Right lung (tissue), 10 donors: ENCODE measurements at places on chromosomes 4 and X. TPM values are rescaled to one million over a fixed set of nuclear protein-coding genes. Genes with fewer than 3 reads are reported as not detected.
A peak's percentile ranks its signal among the peaks of the same experiment; 100 is the strongest.

DNA sequence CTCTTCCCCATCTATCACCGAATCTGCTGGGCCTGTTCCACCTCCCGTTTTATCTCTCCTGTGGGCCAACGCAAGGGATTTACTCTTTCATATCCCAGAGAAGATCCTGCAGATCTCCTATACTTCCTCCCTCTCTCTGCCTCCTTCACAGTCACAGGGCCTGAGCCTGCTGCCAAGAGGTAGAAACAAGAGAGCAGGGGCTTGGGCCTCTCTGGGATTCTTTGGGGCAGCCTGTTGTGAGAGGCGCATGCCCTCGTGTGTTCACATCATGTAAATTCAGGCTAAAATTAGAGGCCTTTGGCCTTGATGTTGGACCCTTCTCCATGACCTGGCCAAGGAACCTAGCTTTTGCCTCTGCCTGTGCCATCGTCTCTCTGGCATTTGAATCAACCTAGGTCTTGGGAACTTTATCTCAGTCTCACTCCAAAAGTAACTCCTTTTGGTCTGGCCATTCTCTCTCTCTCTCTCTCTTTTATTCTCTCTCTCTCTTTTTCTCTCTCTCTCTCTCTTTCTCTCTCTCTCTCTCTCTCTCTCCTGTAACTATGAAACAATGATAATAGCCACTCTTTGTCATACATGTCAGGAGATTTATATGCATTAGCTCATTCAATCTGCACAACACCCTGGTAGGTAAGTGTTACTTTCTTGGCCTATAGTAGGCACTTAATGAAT, 20.0 kb upstream of the EFNB1 start:
- DNase-seq: no peak

GRCh38 chr4:118337954-118338353, 14.8 kb downstream of the PRSS12 start:
- DNase-seq: no peak

Gene MAGEE2
- polyA plus RNA-seq: 0.99 TPM

DNA sequence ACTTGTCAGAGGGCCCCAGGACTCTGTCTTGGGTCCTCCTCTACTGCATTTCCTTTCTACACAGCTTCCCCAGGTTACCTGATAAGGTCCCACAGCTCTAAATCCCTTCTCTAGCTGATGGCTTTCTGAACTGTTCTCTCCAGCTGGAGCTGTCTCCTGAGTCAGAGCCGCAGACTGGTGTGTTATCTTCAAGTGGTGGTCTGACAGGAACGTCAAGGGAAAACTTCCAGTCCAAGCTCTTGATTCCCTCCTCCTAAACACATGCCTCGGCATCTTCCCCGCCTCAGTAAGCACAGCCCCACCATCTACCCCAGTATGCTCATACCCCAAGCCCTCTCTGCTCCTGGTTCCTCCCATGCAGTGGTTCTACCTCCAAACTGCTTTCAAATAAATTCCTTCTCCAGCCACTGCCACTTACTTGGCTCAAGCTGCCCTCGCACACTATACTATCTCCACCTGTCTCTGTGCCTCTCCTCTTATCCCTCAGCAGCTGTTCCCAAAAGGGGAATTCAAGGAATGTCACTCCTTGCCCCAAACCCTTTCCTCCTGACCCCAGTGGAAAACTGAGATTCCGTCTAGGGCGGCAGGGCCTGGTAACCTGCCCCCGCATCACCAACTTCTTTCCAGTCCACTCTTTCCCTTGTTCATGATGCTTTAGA, 17.2 kb upstream of the CENPU start:
- DNase-seq: no peak

Gene GABRE
- polyA plus RNA-seq: 12.1 TPM

GRCh38 chrX:34656842-34657725, at the start of gene TMEM47:
TMEM47 (minus strand) TSS chrX:34657285; CDS start chrX:34657029, 256 bp downstream.
- peak; percentile 77 for DNase-seq

DNA sequence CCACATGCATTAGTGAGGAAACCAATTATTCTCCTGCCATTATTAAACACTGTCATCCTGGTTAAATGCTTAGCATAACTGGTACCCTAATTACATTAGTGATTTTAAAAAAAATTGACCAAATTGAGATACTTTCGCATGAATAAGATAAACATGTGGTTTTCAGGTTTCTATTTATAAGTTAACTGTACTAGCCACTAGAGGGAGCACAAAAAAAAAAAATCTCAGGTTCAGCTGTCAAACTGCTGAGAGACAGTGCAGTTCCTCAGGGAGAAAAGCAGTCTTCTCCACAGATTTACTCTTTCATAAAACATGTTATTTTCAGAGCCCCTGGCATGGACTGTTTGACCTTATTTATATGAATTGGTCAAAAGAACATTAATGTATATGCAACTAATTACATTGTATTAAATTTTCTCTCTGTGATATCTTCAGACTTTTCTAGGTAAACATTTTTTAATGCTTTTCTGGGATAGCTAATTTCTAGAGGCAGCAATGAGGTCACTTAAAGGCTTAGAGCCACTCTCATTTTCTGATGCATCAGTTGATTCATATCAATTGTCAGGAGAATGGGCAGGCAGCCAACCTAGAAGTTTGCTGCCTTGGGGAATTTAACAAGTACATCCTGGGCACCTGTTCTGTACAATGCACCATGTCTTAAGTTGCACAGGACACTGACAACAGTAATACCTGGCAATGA, 167.5 kb downstream of the CDS1 start:
- DNase-seq: peak; percentile 24

Gene SLC39A8
- 7.3 TPM for polyA plus RNA-seq

Gene GCNA
- 2.9 TPM for polyA plus RNA-seq

DNA sequence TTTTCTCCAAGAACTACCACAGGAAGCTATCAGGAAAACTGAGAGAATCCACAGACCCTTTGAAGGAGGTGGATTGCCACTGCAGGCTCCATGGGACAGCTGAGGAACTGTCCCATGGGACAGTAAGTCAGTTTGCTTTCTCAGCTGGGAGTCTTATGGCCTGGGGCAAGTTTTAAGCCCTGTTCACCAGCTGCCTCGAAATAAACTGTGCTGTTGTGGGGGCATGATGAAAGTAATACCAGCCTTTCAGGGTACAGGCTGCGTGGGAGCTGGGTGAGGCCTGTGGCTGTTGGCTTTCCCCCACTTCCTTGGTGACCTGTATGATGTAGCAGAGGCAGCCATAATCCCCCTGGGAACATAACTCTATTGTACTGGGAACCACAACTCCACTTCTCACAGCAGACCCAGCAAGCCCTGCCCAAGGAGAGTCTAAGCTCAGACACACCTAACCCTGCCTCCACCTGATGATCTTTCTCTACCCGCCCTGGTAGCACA, 452.1 kb downstream of the STPG2 start:
- DNase-seq: no peak

- DNase-seq: no peak
Measured at GRCh38 chr4:108129196-108129595, 39.5 kb downstream of the LEF1 start.

Gene TRIM61
- polyA plus RNA-seq: 5.1 TPM

GRCh38 chr4:162282684-162283083, 118.9 kb upstream of the FSTL5 start:
- no peak for DNase-seq

GRCh38 chrX:44947995-44948394, 75.0 kb downstream of the KDM6A start:
- no peak for DNase-seq

DNA sequence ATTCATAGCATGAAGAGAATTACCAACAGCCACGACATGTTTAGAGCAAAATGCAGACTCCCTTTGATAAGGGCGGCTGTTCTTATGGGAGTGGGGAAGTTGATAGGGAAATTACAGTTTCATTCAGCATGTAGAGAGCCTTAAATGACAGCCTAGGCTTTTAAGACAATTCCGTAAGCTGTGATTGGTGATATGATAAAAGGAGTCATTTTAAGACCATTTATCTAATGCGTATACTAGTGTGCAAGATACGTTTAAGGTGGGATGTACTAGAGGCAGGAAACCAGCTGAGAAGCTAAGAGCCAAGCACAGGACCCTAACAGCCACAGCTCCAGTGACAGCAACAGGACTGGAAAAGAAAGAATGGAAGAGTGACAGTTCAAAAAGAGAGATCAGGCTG, 102.2 kb upstream of the ZFP42 start:
- no peak for DNase-seq

DNA sequence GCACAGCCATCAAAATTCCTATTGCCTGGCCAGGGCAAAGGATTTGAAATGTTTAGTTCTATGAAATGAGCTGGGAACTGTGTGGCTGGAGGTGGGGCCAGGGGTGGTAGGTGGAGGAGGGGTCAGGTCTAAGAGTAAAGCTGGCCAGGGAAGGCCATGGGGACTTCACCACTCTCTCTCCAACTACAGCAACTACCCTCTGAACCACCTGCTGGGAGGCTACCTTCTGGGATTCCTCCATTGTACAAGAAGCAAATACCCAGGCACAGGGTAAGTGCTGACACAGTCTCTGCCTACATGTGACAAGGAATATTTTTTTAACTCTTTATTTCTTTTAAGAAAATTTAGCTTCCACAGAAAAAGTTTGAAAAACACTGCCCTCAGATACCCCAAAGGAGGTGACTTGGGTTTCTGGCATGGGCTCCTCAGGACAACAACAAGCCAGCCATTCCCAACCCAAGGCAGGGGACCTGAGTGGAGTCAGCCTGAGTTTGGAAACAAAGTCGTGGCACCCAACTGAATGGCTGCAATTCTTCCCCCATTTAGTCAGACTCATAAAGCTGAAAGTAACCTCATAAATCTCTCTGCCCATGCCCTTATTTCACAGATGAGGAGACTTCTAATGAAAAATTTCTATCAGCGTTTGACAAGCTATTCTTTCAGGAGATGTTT, 593.8 kb upstream of the DIPK2B start:
- no peak for DNase-seq

Gene TAF7L
- 0.40 TPM for polyA plus RNA-seq

Gene GASK1B
- 27.9 TPM for polyA plus RNA-seq

DNA sequence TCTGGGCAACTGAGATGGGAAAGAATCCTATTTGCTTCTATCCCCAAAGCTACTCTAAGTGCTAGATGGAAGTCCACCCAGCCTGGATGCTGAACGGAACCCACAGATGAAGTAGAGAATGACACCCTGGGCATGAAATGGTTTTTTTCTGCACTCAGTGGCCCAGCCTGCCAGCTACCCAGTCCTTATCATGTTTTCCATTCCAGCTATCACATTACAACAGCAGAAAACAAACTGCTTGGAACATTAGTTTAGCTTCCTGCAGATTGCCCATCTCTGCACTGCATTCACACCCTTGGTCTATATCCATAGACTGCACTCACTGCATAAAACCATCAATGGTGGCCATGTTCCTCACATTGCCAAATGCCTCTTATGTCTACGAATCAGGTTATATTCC, 79.1 kb downstream of the NYX start:
- no peak for DNase-seq

DNA sequence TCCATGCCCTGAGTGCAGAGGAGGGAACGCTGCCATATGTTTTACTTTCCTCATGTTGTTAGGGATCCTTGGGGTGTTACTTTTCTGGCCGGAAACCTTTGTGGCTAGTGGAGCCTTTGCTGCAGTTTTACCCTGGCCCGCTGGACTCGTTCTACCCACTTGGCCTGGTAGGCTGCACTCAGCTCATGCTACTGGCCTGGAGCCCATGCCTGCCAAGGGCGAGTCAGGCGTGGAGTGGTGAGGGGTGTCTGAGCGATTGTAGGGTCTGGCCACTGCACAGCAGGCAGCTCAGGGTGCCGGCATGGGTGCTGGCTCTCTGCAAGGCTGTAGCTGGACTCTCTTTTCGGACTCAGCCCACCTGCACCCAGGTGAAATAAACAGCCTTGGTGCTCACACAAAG, 41.4 kb upstream of the IL9R start:
- no peak for DNase-seq

Gene COX7B2
- not detected for polyA plus RNA-seq

DNA sequence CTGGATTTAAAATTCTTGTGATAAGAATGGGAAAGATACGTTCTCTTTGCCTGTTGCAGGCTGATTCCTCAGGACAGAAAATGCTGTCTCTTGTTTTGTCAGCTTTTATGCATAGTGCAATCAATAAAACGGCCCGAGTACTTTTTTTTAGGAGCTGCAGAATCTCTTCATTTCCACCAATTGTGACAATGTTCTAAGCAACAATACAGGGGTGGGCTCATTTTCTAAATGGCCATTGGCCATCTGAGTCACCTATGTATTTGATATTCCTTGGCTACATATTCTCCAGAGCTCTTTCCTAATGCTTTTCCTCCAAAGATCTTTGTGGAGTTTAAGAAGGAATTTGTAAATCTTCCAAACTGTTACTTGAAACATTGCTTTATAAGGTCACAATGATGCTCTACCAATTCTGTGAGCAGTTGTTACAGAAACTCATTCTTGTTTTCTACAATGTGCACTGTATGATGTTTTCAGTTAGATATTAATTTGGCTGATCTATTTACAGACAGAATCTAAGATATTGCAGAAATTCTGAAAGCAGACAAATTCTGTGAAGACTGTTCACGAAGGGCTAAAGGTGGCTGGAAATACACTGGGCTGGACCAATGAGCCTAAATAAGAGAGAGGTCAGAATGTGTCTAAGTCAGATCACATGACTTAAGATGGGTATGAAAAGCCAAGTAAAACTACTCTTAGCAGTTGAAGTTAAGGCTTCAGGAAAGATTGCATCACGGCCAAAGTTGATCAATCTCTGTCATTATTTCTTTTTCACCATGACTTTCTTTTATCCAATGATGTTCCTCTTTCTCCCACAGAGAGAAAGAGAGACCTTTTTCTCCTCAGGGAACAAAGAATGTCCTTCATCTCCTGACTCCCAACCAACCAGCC, 33.4 kb downstream of the TAPT1 start:
- no peak for DNase-seq

DNA sequence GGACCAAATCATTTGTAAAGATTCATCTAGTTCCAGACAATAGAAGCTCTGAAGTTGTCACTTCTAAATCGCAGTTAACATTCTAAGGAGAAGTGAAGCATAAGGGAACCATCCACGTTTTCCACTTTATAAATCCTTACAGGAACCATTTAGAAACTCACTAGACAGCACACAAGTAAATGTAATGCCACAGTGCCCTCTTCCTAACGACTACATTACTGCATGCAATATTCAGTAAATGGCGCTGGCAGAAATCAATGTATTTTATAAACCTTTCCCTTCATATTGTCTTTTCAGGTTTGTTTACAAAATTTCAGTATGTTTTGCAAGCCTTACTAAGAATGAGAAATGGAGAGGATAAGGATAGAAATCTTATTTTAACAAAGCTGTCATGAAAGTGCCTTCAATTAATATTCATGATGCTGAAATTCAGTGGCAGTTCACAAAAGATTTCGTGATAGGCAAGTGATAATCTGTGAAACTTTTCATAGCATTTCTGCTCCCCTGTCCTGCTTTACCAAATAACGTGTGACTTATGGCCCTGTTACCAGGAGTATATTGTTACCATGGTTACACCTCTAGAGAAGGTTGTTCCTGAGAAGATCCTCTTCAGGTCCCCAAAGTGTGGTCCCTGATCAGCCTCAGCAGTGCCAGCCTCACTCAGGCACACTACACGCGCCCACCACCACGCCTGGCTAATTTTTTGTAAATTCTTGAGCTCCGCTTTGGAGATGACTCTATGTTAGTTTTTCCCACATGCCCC, 54.2 kb downstream of the TMA16 start:
- DNase-seq: peak; percentile 43

- no peak for DNase-seq
Measured at GRCh38 chrX:56600141-56600540, 36.7 kb downstream of the UBQLN2 start.

- DNase-seq: no peak
Measured at GRCh38 chr4:52925531-52925968, 63.4 kb downstream of the RASL11B start.
